Activated CD4-positive, alpha-beta memory T cell treated with anti-CD3 and anti-CD28 coated beads, Interleukin-2, amount 10 ng/mL, durations not matched to agents 7 days and 5 days (primary cell): ENCODE measurements at places on chromosomes 6 and 20.
A peak's percentile ranks its signal among the peaks of the same experiment; 100 is the strongest.

- DNase-seq = no peak
These were observed 34.7 kb upstream of the TGM3 start for GRCh38 chr20:2261046-2261485.

DNA sequence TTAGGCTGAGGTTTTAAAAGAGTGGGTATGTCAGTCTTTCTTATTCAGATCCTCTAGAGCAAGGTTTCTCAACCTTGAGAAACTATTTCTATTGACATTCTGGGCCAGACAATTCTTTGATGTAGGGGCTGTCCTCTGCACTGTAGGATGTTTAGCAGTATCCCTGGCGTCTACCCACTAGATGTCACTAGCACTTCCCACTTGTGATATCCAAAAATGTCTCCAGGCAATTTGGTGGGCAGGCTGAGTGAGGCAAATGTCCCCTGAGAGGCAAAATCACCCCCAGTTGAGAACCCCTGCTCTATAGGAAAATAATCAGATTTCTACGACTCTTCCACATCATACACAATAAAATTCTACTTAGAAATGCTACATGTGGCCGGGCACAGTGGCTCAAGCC, 7.7 kb upstream of the ZKSCAN8 start:
- peak; percentile 26 for DNase-seq

GRCh38 chr20:53149148-53149889, 177.2 kb downstream of the TSHZ2 start:
- no peak for DNase-seq

DNA sequence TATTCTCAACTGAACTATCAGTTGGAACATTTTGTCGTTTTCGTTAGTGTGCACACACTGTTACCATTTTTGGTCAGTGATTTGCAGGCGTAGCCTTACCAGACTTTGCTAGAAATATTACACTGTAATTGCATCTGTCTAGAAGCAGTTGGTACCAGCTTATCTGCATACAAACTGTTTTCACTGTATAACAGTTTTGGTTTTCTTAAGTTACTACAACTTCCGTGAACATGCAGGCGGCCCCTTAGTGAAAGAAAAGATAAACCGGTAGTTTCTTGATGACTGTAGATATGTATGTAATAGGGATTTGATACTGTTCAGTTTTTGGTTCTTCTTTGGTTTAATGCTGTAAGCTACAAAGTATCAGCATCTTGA, 1.3 kb downstream of the DSTN start:
- DNase-seq = no peak

DNA sequence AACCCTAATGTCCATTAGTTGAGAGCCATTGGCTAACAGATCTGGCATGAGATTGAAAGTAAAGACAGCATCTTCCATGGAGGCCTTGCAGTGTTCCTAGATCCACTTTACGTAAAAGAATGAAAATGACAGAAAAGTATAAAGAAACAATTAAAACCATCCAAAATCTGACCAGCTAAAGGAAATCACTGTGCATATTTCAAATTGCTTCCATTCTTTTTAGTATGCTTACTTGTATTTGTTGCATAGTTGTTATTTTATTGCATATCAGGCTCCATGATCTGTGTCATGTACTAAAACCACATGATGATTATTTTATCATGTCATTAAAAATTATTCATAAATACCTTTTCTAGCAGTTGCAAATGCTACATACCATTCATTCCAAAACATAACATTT, 67.9 kb downstream of the GCLC start:
- DNase-seq = no peak
